ENCODE measurements at places on chromosomes 12 and 14.

DNA sequence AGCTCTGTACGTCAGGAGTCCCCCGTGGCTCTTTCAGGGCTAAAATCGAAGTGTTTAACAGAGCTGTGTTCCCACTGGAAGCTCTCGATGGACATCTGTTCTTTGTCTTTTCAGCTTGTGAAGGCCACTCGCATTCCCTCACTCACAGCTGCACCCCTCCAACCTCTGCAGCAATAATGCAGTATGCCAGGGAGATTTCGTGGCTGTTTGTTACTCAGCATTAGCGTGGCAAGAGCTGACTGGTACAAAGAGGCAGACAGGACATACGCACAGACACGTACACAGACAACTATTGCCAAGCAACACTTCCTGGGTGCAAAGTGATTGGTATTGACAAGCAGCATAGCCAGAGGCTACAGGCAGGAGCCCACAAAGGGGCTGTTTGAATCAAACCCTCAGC lies 11.8 kb upstream of the FBXO21 start:
- DNase-seq: peak; percentile 10

DNA sequence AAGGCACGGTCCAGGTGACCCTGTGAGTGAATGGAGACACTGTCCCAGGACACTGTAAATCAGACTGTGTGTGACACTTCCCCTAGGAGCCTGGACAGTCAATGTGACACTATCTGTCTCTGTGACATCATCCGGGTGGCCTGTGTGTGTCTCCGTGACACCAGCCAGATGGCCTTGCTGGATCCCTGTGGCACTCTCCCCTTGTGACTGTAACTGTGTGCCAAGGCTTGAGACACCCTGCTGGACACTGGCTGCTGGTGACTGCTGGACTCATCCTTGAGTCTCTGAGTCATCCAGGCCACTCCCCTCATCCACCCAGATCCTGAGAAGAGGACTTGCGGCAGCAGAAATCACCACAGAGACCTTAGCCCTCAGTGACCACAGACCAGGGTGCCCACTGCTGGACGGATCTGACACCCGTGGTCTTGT lies 51.6 kb downstream of the MVK start:
- no peak for DNase-seq

GRCh38 chr14:93330609-93331000 lies 2.2 kb downstream of the BTBD7 start:
- DNase-seq: no peak

DNA sequence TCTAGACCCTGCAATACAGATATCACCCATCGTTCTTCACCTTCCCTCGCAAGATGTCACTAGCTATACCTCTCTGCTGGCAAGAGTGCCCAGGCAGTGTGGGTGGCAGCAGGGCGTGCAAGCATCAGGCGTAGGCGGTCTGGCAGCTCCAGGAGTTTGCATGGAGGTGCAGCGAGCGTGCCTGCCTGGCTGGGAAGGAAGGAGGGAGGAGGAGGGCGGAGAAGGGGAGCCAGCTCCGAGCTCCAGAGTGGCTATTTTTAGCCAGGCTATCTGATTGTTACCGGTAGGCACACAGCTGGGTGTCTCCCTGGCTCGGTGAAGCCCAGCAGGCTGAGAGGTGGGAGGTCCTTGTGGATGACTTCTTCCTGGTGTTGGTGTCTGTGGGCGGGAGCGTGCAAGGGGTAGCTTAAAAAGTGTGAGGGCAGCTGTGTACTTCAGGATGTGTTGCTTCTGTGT lies 6.2 kb downstream of the FOXJ2 start:
- DNase-seq: no peak

DNA sequence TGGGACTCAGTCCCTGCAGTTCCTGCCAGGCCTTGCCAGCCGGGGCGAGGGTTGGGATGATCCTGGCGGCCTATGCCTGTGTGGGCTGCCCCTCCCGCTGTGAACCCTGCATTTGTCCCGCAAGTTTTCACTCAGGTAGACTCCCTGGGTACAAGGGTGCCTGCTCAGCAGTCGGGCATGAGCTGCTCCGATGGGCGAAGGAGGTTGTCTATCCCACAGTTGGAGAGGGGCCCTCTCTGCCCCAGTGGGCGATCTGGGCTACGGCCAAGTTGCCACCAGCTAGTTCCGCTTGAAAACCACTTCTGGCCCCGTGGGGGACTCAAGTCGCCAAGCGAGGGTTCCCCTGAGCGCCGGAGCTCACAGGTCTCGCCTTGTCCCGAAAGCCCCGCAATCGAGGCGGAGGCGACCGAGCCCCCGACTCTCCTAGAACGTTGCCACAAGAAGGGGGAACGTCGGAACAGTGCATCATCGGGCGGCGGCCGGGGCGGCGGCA lies 365 bp upstream of the TPI1 start:
- DNase-seq: peak; percentile 92

DNA sequence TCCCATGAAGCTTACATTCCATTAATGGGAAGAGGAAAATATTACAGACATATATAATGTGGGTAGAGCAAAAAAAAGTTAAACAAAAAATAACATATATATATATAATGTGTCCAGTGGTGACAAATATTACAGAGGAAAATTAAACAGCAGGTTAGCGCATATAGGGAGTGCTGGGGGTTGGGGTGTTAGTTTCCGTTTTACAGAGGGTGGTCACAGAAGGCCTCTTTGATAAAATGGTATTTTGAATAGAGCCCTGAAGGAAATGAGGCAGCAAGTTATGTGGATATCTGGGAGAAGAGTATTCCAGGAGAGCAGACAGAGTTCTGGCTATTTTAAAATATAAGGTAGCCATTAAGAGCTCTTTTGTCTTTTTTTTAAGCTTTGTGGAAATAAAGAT lies 73.2 kb downstream of the DCAF5 start:
- DNase-seq: no peak

DNA sequence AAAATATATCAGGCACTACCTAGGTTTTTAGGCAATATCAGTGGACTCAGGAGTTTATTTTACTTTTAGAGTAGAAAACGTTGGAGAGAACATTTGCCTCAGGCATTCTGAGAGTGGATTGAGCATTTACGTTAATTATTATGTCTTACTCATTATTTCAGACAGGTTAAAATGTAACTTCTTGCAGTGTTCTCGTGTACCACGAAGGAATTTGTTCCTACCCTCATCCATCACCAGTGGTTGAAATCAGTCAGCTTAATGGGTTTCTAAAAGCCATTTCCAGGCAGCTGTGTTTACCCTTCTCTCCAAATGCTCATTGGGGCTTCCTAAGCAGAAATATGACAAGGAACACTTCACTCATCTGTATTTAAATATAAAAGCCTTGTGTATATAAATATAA lies 9.1 kb upstream of the LDHB start:
- DNase-seq: no peak

DNA sequence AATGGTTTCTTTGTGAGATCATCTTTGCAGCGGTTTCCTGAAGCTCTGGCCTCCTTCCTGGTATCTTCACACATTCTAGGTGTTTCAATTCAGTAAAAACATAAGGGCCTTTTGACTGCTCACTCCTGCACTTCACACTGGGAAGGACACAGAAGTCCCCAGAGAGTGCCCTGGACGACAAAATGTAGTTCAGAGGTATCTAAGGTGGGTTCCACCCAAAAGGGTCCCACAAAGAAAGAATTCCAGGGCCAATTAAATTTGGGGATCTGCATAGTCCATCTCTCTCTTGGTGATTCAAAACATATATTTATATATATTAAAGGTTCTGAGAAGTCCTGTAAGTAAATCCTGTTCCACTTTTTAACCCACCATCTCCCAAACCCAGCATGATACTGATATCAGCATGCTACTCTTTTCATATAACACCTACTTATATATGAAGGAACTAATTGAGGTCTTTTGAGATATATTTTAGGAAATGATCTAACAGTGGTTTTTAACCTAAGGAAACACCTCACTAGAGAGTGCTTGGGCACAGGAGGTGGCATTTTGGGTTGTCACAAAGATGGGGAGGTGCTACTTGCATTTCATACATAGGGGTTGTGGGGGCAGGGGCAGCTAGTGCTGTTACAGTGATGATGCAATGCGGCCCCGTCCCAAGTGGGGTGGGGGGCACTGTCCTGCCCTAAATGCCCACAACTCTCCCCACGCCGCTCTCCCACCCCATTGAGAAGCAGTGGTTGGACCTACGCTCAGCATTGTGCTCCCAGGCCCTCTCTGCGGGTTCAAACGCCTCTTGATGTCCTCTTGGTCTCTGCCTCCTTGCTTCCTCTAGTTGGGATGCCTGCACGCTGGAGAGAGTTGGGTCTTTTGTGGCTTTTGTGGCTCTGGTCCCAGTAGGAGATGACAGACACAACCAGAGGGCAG lies 109.4 kb downstream of the ARF6 start:
- DNase-seq: no peak

GRCh38 chr14:54782751-54783659 lies 119.6 kb downstream of the GCH1 start:
- peak; percentile 56 for DNase-seq

GRCh38 chr12:53462935-53463334 lies 11.0 kb downstream of the PCBP2 start:
- DNase-seq: no peak

- DNase-seq: no peak
Observed at GRCh38 chr14:29351996-29352705, 575.5 kb downstream of the PRKD1 start.

- no peak for DNase-seq
Observed at GRCh38 chr12:27550653-27550975, 26.6 kb downstream of the PPFIBP1 start.

DNA sequence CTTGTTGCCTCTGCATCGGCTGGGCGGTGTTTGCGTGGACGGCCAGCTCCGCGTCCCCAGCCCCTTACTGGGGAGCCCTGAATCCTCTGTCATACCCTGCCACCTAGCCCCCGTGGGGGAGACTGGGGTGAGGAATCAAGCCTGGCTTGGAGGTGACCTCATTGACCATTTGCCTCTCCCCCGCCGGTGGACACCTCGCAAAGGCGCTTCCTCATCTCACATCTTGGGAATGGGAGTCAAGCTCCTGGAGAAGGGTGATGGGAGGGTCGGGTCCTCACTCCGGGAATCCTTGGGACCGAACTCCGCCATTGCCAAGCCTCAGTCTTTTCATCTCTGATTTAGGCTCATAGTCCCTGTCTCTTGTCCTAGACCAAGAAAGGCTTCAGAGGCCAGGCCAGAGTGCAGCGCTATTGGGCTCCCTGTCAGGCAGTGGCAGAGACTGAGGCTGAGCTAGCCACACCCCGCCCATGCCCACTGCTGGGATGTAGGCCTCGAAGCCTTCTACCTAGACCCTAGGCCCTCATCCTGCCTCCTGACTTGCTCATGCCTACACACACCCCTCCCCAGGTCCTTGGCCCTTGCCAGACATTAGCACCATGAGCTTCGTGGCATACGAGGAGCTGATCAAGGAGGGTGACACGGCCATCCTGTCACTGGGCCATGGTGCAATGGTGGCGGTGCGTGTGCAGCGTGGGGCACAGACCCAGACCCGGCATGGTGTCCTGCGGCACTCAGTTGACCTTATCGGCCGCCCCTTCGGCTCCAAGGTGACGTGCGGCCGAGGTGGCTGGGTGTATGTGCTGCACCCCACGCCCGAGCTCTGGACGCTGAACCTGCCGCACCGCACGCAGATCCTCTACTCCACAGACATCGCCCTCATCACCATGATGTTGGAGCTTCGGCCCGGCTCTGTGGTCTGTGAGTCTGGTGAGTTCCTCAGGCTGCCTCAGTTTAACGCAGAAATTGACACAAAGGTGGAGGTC lies 678 bp downstream of the TRMT61A start:
- no peak for DNase-seq

- DNase-seq: no peak
Observed at GRCh38 chr12:106245767-106246166, 2.1 kb downstream of the CKAP4 start.

- no peak for DNase-seq
Observed at GRCh38 chr12:122421187-122421820, 1.2 kb downstream of the CLIP1 start.

DNA sequence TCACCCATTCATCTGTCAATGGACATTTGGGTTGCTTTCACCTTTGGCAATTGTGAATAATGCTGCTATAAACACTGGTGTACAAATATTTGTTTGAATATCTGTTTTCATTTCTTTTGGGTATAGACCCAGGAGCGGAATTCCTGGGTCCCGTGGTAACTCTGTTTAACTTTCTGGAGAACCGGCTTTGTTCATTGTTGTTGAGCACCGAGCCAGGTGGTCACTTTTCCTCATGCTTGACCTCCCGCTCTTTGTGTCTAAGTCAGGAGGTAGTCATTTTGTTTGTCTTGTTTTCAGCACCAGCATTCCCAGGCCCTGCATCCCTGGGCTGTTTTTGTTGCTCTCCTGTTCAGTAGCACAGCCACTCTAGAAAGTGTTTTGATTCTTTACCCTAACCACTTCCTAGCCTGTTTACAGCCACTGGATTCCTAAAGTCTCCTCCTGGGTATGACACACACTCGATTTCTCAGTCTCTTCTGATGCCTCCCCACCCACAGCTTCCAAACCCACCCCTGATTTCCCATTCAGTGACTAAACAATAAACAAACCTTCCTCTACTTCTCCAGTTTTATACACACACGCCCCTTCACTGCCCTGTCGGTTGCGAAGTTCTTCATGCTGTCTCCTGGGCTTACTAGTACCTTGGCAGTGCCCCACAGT lies 37.9 kb downstream of the B4GALNT3 start:
- DNase-seq: no peak

GRCh38 chr14:67515386-67516079 lies 17.6 kb upstream of the PLEKHH1 start:
- DNase-seq: no peak

DNA sequence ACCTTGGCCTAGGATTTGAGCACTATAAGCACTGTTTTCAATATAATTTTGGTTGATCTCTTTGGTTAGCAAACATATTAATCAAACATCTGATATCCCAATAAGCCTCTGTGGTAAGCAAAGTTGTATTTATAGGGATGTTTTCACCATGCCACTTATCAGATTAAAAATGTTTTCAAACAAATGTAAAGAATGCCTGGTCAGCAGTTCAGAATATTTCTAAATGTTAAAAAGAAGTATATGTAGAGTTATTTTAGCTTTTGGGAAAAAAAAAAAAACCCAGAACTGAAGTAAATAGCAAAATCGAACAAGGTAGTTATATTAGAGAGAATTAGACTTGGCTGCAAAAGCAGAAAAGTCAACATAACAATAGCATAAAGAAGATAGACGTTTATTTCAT lies 3.9 kb downstream of the NAV3 start:
- no peak for DNase-seq

GRCh38 chr12:122939125-122939524 lies 27.1 kb downstream of the ABCB9 start:
- no peak for DNase-seq

- no peak for DNase-seq
Observed at GRCh38 chr14:24713404-24713803, 79.4 kb upstream of the GZMB start.

DNA sequence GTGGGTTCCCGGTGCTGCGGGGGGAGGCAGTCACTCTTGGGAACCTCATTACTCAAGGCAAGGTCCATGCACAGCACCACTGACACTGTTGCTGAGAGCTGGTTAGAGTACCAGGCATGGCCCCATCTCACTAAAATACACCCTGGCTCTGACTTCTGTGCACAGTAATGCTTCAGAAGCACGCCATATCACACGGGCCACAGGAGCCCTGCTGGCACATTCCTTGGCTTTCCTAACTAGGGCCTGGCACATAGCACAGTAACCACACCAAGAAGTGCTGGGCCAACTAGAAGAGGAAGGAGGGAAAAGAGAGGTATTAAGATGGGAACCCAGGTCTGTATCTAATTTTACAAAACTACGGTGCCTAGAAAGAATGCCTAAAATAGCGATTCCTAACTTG lies 13.5 kb upstream of the RAB35 start:
- no peak for DNase-seq

- DNase-seq: no peak
Observed at GRCh38 chr12:902581-902980, 46.9 kb downstream of the RAD52 start.

GRCh38 chr12:5581019-5581418 lies 149.1 kb downstream of the NTF3 start:
- no peak for DNase-seq

Measured in chondrocyte (in vitro differentiated cells).